ENCODE measurements at places on chromosomes 6 and 20.
A peak's percentile ranks its signal among the peaks of the same experiment; 100 is the strongest.

- no peak for DNase-seq
Observed at GRCh38 chr20:58577139-58577806, 62.1 kb upstream of the APCDD1L start.

DNA sequence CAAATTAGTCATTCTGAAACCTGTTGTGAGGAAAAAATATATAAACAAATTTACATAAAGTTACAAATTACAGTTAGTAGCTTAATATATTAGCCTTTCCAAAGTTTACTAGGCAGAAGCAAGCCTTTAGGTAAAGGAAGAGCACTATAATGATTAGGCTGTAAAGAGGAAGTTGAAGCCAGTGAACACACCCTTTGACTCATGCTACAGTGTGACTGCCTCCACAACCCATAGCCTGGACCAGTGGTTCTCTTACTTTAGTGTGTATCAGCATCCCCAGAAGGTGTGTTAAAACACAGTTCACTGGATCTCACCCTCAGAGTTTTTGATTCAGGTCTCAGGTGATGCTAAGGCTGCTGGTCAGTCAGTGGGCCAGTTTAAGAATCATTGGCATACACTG is 91.4 kb upstream of the DEFB112 start:
- DNase-seq: no peak

DNA sequence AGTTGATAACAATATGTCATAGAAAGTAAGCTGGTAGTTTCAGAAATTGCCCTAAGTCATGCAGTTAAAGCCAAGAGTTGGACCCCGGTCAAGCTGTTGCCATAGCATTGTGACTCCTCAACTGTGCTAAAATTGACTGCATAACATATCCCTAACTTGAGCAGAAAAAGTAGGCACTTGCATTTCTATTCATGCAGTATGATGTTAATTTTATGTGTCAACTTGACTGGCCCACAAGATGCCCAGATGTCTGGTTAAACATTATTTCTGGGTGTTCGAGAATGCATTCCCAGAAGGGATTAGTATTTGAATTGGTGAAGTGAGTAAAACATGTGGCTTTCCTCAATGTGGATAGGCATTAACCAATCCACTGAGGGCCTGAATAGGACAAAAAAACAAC is 136.4 kb downstream of the GPR63 start:
- no peak for DNase-seq

- DNase-seq: no peak
Observed at GRCh38 chr6:79764747-79765146, 133.6 kb downstream of the SH3BGRL2 start.

- DNase-seq: peak; percentile 94
Observed at GRCh38 chr6:42746463-42747391, 824 bp upstream of the TBCC start.

DNA sequence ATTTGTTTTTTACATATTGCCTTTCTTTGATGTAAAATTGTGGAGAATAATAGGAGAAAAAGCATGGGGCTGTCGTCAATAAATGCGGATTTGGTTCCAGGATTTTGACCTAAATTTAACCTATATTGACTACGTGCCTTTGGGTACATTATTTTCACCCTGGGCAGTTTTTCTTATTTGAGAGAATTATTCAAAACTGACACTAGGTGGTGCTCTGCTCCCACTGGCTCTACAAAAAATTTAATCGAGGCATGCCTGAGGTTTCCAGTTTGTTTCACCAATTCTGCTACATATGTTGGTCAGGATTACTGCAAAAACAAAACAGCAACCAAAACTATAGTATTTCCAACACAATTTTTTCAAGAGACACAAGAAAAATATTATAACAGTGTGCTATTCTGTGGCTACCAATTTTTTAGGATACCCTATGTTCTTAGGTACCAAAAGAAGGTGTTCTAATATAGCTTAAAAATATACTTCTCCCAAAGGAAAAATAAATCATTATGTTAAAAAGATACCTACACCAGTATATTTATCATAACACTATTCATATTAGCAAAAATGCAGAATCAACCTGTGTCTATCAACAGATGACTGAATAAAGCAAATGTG is 48.6 kb upstream of the FABP7 start:
- no peak for DNase-seq

DNA sequence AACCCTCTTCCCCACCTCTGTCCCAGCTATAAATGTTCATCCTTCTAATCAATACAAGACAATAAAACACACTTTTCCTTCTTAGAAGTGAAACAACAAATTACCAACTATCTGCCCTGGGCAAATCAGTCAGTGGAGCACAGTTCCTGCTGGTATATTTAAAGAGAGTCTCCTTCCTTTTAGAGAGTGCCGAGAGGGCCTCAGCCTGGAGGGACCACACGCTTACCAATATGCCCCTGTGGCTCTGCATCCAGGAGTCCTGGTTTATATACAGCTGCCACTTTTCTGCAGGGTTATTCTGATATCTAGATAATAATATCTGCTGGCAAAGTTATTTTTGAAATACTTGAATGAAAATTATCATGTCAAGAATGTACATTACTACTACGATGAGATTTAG is 87.4 kb upstream of the KCNK16 start:
- DNase-seq: no peak

- DNase-seq: no peak
Observed at GRCh38 chr6:135658916-135659315, 161.4 kb upstream of the AHI1 start.

DNA sequence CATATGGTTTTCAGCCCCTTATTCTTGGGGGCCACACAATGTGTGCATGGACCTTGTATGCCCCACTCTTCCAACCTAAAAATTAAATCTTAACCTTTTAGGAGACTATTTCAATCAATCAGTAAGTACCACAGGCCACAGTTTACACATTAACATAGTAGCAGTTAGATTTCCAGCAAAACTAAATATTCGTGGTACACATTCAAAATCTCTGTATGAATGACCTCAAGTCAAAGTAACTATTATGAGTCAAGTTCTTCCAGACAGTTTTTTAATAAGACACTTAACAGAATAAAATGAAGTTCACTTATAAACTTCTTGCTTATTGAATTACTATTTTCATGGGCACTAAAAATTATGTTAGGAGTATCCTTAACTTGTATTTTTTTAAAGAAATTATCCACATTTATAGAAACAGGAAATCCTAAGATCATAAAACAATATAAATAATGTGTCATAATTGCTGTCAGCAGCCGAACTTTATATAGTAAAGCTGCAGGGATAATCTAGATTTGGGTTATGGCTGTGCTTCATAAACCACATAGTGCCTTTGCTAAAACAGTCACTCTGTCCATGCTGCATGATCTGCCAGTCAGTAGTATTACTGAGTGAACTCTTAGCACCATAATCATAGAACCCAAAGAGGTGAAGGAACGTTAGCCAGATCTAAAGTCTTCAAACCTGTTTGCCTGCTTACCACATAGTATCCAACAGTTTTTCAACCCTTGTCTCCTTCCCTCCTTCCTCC is 21.7 kb downstream of the SEC63 start:
- no peak for DNase-seq

DNA sequence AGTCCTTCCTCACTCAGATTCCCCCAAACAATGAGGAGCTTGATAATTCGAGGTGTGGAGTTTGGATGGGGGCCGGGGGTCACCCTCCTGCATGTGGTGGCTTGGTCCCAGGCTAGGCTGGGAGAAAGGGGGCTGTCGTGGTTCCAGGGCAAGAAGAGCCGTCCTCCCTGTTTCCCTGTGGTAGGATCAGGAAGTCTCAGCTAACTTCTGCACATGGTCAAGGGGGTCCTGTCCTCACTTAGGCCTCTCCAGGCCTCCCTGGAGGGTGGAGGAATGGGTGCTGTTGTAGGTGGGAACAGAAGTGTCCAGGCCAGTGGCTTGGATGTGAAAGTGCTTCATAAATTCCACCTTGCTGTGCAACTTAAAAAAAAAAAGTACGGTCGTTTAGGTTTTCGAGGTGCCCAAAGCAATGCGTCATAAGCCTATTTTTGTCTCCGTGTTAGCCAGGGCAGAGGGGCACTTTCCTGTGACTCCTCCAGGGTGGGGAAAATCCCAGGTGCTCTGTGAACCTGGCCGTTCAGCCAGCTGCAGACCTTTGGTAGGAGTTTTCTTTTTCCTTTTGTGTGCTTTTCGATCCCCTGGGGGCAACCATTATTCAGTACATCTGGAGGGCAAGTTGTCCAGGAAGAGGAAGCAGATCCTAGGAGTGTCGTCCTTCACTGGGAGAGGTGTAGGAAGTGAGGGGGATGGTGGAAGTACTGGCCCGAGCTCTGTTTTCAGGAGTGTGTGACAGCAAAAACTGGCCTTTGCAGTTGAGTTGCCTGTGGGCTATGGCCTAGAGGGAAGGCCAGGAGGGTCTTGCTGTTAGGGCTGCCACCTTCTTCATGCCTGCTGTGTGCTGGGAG is 9.6 kb downstream of the IGF2R start:
- DNase-seq: no peak

DNA sequence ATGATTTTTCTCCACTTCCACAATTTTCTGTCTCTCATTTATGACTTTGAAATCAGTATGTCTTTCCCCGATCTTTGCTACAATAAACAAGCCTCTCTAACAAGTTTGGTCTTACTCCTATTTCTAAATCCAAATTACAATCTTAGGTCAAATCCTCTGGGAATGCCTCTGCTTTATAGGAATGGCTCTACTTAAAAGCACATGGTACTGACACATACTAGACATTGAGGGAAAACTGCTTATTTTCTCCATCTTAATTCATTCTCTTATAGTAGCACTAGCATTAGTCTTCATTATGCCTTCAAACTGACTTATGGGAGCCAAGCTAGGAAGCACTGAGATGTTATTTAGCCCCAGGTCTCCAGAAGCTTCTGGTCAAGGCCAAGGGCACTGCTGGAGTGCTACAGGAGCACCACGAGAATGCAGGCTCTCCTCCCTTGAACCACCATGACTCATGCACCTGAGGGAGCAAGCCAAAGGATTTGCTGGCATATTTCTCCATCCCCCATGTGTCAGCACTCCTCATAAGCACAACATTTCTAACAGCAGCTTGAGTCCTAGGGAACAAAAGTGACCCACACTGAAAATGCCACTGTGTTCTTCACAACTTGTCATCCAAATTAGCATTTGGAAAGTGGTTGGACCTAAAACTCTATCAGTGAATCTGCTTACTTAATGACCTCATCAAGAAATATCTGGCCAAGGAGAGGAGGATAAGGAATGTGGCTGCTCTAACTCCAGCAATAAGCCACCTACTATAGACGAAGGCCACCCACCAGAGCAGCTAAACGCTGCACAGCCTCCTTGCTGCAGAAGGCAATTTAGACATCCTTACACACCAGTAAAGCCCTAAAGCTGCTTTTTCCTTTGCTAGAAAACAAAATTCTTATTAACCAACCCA is 156.8 kb upstream of the KCNQ5 start:
- peak; percentile 12 for DNase-seq

DNA sequence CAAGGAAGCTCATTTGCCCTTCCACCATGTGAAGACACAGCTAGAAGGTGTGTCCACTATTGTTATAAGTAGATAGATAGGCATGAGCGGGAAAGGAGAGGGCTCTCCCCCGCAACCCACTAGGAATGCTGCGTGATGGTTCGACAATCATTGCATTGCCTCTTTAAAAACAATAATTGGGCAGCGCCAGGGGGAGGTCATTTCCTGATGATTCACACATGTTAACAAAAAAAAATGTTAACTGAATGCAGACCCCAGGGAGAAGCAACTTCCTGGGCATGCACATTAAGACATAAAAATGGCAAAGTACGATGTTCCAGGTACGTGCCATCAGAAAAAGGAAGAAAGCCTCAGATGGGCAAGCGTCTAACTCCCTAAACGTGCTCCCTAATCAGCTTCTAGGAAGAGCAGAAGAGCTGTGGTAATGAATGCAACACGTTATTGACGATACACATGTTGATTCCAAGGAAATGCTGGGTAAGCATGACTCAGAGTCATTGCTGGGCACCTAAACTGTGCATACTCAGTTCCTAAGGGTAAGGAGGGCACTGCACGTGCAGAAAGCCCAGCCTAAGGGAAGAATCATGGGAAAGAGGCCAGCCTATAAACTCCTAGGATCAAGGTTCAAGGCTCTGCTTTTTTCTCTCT is 113.7 kb downstream of the FAM217A start:
- DNase-seq: no peak

DNA sequence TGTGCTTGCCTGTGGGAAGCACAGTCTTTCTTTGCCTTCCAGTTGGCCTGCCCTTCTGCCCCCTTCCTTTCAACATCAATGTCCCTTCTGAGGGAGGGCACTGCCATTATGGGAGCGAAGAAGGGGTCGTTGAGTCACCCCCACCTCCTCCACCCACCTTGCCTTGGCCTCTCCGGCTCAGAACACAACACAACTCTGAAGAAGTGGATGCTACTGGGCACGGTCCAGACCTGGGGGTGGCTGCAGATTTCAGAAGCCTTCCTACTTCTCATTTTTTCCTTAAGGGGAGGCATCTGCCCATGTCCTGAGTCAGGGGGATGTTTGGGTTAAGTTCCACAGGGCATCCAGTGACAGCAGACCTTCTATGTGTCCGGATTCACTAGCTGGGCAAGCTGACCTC is 72.1 kb downstream of the GFOD1 start:
- no peak for DNase-seq

- no peak for DNase-seq
Observed at GRCh38 chr20:51650685-51651134, 108.2 kb upstream of the NFATC2 start.

DNA sequence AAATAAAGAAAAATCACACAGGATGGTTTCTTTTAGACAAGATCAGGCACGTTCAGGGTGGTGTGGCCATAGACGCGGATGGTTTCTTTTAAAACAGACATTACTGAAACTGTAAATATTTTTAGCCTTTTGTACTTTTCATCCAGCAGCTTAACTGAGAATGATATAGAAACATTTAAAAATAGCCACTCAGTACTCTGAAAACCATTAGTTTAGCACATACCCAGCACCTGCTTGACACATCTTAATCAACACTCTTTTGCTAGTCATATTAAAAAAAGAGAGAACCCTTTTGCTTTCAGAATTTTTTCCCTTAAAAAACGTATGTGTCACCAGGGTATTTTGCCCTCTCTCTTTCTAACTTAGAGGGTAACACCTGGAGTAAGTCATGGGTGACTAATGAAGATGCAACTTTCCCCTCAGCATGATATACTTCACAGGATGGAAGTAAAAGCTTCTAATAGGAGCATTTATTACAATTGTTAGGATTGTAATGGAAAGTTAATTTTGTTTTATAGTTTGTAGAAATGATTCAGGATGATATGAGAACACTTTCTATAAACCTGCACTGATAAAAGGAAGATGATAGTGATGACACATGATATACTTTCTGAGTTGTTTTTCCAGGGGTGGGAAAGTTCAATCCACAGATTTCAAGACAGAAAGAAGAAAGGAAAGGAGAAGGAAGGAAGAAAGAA is 45.2 kb downstream of the BACH2 start:
- DNase-seq: no peak

- no peak for DNase-seq
Observed at GRCh38 chr20:13708234-13708633, 69.5 kb upstream of the TASP1 start.

DNA sequence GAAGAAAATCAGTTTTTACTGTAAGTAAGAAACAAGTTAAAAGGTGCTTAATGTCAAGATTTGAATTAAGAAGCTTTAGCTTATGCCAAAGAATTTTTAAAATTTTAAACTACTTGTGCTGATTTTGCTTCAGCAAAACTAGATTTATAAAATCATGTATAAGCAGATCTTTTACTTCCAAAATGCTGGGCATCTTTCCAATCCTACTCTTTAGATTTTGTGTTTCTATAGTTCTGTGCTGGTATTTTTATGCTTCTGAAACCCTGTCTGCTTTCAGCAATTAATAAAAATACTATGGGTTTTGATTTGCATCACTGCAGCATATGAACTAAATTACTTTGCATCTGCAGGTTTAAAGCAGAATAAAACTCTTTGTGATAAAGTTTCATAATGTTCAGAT is 238.6 kb upstream of the RNF217 start:
- no peak for DNase-seq
